ENCODE measurements at places on chromosomes 11 and 22. TPM values are rescaled to one million over a fixed set of nuclear protein-coding genes. Genes with fewer than 3 reads are reported as not detected.

DNA sequence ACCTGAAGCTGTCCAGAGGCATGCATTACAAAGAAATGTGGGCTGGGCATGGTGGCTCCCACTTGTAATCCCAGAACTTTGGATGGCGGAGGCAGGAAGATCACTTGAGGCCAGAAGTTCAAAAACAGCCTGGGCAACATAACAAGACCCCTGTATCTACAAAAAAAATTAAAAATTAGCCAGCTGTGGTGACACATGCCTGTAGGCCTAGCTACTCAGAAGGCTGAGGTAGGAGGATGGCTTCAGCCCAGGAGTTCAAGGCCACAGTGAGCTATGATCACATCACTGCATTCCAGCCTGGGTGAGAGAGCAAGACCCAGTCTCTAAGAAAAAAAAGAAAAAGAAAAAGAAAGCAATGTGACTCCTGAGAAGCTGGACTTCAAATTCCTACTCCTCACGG is 138.5 kb upstream of the HSD17B12 start:
- DNase-seq: no peak

OR56A5 gene
- not detected for total RNA-seq

- peak; percentile 27 for DNase-seq
Observed at GRCh38 chr11:95925011-95925410, 1.1 kb upstream of the MTMR2 start.

DSCAML1 gene
- not detected for total RNA-seq

SMIM35 gene
- total RNA-seq: not detected

- DNase-seq: no peak
Observed at GRCh38 chr22:47191671-47192650, 429.5 kb downstream of the TBC1D22A start.

LRP5 gene
- 55.2 TPM for total RNA-seq

GTF2H1 gene
- total RNA-seq: 37.3 TPM

DNA sequence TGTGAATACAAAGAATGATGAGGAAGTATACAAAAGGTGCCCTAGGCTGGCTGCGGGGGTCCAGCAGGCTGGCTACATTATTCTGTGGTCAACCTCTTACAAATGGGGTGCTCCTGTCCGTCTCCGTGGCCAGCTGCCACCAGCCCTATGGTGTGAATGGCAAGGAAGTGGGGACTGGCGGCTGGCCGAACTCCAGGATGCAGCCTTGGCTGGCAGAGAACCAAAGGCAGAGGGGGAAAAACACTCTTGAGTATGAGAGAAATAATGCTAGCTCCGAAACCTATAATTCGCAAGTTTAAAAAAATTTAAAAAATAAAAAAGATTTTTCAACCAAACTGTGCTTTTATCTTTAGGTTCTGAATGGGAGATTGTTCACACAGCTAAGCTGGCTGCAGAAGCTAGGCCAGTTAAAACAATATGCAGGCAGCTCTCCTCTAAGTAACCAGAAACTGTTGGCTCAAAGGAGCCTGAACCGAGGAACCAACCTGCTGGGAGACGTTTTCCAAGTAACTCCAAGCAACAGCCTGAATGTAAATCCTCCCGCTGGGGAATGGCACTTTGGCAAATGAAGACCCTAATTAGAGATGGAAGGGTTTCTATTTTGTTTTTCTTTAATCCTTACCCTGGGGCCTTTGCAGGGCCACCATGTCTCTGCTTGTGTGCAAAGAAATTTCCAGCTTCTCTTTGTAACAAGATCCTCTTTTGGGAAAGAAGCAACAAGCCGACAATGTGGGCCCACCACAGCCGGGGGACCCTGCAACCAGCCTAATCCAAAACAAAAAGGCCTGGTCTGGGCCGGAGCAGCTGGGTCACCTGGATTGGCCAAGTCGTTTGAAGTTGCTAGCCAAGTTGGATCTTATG is 50.2 kb downstream of the C22orf31 start:
- no peak for DNase-seq

DNA sequence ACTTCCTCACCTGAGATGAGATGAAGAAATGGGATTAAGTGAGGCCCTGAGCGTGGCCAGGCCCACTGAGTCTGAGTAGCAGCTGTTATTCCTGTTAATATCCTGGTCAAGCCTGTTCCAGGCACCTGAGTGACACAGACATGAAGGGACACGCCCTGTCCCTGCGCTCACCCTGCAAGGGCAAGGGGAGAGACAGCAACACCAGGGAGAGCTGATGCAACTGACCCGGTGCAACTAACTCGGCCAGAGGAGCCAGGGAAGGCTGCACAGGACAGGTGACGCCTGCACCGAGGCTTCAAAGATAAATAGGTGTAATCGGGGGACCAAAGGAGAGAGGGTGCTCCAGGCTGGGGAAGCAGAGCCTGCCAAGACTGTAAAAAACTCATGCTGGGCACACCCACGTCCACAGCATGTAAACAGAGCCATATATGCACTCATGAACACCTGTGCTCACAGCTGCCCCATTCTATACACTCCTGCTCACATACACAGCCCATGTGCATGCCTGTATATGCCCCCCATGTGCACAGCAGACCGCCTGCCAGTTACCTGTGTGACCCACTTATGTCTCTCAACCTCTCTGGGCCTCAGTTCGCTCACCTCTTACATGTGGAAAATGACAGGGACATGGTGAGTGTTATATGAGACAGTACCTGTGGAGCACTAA is 22.8 kb upstream of the GCAT start:
- DNase-seq: peak; percentile 74

DNA sequence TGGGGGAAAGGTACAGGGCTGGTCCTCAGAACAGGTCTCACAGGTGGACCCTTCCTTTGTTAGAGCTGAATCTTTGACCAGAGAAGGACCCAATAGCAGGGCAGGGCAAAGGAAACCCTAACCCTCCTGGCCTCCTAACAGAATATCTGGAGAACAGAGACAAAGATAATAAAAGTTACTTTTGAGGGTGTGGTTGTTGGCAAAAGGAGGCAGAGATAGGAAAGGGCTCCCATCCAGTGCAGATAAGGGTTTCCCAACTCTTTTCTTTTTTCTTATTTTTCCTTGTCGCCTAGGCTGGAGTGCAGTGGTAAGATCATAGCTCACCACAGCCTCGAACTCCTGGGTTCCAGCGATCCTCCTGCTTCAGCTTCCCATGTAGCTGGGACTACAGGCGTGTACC is 11.9 kb downstream of the PCSK7 start:
- DNase-seq: no peak

GAB2 gene
- total RNA-seq: 1.9 TPM

GRCh38 chr22:35457729-35458546 is 58.0 kb downstream of the MCM5 start:
- DNase-seq: no peak

OR8I2 gene
- not detected for total RNA-seq

SYCE3 gene
- total RNA-seq: not detected

DNA sequence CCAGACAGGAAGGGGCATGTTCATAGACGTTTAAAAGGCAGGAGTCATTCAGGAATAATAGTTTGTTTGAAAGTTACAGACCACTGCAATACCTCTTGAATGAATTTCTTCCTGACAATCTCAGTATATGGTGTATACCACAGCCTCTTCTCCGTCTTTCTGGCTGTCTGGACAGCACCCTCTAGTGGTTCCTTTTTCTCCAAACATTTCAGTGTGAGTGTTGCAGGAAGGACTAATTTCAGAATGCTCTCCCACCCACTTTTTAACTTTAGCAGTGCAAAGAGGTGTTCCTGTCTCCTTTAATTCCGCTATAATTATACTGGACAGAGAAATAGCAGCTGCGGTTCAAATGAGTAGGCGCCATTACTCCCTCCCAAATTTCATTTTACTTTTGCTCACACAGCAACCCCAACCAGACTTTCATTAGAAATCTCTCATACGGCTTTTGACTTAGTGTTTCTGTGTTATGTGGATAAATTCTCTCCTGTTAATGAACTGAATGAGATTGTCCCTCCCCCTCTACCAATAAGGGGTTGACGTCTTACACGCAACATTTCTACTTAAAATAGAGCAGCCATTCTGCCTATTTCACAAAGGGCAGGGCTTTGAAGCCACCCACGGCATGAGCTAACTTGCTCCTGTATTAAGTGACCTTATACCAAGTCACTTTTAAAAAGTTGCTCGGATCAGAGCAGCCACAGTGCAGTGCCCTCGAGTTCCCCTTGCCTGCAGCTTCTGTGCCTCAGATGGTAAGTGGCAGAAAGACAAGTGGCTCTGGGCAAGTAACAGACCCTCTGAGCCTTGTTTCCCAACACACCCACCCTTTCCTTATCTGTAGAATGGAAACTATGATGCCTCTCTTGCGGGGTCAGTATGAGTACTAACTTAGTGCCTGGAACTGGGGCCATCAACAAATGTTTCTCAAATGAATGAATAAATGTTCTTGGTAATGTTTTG is 368.6 kb downstream of the OPCML start:
- no peak for DNase-seq

DNA sequence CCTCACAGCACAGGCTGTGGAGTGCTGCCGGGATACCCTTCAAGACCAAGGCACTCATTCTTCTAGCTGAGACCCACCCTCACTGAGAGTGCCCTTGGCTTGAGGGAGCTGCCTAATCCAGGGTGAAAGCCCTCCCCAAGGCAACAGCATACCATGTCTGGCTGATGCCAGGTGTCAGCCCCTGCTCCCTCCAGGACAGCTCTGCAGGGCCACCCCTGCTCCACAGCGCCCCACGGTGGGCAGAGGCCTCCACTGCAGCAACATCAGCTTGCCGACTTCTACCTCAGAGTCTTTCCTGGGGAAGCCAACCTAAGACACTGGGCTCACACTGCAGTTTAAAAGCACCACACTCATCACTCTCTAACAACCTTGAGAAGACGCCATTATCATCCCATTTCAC is 29.0 kb downstream of the TTLL1 start:
- DNase-seq: no peak

DNA sequence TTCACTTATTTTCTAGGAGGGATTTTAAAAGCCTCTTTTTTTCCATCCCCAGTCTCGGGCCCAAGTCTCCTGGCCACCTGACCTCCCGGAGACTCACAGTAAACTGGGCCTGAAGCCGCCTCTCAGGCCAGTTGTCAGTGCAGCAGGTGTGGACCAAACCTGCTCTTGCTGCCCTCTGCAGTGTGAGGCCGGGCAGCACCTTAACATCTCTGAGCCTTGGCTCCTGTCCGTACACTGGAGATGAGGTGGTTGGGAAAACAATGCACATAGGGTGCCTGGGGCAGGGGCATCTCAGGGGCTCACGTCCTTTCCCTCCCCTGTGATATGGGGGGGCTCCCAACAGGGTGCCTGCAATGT is 45.1 kb downstream of the PHF21B start:
- DNase-seq: no peak

DNA sequence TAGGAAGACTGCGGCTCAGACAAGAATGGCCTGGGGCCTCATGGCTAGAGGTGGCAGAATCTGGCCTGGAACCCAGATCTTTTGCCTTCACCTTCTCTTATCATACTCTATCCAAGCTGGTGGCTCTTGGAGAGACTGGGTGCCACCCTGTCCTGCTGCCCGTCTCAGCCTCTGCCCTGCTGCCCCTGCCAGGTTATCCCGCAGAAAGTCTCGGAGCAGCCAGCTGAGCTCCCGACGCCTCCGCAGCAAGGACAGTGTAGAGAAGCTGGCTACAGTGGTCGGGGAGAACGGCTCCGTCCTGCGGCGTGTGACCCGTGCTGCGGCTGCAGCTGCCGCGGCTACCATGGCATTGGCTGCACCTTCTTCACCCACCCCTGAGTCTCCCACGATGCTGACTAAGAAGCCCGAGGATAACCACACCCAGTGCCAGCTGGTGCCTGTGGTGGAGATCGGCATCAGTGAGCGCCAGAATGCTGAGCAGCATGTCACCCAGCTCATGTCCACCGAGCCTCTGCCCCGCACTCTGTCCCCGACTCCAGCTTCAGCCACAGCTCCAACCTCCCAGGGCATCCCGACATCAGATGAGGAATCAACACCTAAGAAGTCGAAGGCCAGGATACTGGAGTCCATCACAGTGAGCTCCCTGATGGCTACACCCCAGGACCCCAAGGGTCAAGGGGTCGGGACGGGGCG is 5.9 kb downstream of the INCENP start:
- no peak for DNase-seq

- no peak for DNase-seq
Observed at GRCh38 chr11:22627421-22627820, 1.8 kb upstream of the FANCF start.

DNA sequence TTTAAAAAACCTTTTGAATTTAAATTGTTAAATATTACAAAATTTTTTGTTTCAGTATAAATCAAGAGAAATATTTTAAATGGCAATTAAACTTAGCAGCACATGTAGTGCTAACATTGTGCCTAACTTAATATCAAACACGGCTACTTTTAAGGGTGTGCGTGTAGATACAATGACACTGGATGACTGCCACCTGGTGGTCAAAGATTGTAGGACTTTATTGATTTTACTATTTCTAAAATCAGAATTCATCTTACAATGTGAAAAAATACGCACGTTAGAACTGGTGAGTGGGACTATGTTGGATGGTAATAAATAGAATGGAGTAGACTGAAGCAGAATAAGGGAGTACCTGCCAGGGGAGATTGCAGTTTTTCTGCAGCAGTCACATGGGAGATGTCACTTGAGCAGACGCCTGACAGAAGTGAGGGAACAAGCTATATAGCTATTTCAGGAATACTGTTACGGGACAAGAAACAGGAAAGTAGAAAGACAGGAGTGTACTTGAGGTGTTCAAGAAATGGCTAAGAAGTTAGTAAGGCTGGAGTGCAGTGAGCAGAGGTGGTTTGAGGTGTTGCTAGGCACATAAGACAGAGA is 52.9 kb downstream of the UVRAG start:
- peak; percentile 31 for DNase-seq

DNA sequence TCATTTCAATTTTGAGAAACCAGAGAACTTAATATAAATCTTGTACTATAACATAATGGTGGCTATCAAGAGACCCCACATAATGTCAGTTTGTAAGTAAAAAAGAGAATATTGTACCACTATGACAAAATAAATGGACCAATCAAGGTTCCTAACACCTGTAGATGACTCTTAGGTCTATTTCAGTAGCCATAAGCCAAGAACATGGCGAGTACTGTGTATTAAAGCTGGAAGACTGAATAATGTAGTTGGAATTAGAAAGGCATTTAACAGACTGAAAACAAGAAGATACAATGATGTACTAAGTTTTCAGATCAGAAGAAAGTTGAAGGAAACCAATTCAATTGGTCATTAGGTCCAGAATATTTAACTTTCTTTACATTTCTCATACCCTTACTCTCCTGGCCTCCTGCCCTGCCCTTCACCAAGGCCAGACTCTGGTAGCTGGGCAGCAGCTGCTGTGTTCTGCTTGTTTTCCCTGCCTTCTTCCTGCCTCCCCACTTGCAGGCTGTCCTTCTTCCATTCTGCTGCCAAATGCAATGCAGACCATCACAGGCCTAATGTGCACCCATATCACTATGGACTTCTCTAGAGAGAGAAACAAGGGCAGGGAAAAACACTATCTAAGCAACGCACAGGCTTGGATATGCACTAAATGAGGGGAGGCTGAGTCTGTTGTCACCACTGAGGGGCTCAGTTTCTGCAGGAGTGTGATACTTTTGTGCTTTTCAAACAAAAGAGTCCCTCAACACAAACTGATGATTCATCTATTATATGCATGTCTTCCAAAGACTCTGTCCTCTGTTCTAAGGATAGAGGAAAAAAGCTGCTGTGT is 60.1 kb downstream of the RAB30 start:
- DNase-seq: no peak

SLC37A2 gene
- total RNA-seq: 5.1 TPM

All from HCT116 (cell line).